SK-N-DZ (cell line): ENCODE measurements at places on chromosomes 11 and 22.

GRCh38 chr22:45329530-45329936 is 19.8 kb downstream of the FAM118A start:
- DNase-seq: no peak

DNA sequence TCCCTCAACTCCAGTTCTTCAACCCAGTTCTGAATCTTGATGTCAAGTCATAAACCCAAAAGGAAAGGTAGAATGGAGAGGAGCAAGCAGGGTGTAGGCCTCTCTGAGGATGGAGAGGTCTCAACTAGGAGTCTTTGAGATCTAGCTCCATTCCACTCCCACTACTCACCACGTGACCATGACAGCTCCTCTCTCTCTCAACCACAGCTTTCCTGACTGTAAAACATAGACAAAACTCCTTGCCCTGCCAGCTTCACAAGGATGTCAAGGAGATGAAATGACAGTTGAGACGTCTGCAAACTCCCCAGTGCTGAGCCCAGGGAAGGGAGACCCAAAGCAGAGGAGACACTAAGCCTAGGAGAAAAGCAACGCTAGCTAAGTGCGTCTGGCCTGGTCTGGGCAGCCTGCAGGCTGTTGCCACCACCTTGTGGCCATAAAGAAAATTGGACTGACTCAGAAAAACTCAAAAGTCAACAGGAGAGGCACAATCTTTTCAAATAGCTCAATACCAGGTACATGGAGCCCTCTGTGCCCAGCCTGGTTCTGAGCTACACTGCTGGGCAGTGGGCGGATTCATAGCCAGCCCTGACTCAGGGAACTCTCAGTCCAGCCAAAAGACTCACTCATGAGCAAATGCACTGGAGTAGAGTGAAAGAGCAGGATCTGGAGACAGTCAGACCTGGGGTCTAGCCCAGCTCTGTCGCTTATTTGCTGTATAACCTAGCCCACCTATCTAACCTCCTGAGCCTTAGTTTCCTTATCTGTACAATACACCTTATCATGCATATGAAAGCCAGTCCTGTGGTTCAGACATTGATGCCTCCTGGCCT is 3.4 kb downstream of the CLPB start:
- peak; percentile 77 for DNase-seq

DNA sequence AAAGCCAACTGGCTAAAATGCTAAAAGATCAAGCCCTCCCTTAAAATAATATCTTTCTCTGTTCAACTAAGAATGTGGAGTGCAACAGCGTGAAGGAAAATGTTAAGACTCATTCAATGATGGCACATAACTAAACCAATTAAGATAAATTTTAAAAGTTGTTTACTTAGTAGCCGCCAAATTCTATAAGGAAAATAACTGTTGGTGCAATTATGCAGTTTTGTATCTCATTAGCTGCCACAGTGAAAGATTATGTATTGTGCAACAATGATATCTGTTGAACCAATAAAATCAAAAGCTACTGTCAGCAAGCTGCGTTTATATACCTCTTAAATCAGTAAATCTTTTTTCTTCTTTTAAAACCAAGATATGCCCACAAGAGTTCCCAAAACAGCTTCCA is 55.5 kb downstream of the SIK3 start:
- DNase-seq: no peak

DNA sequence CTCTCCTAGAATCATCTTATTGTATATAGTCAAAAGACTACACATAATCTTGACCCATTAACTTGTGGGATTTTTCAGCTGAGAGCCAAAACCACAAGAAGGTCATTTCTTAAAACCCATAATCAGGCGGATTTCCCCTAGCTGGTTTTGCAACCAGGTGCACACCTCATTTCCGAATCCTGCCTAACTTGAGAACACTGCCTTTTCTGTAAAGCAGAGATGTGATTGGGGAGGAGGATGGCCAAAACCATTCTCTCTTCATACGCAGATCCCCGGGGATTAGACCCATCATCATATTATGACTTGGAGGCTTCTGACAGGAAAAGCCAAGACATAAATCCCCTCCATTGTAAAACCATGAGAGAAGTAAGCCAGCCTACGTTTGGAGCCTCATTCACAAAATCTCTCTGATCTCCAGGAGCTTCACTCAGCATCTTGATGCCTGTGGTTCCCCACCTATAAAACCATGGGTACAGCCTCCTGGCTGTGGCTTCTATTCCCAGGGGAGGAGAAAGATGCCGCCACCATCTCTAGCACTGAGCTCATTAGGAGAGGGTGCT is 191.3 kb downstream of the KIF18A start:
- DNase-seq: no peak

DNA sequence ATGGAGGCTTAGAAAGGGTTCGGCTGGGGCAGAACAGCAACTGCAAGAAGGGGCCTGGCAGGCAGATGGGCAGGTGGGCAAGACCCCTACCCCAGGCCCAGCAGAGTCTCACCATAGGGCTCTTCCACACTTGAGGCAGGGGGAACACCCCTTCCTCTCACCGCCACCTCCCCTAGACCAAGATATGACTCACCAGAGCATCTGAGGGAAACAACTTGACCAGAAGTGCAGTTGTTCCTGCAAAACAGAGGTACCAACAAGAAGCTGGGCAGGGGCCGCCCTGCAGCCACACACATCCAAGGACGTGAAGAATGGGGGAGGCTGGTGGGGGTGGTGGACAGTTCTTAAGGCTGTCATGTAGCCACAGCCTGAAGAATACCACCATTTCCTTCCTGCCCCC is 10.9 kb downstream of the TMPRSS5 start:
- DNase-seq: no peak

- no peak for DNase-seq
Measured at GRCh38 chr11:129155745-129156144, 36.4 kb downstream of the ARHGAP32 start.
